AG08395 (cell line): ENCODE measurements at places on chromosomes 1 and 21.

- DNase-seq: no peak
Measured at GRCh38 chr1:102120910-102121309, 124.2 kb upstream of the OLFM3 start.

- no peak for DNase-seq
Measured at GRCh38 chr1:109976762-109977161, 7.8 kb upstream of the AHCYL1 start.

DNA sequence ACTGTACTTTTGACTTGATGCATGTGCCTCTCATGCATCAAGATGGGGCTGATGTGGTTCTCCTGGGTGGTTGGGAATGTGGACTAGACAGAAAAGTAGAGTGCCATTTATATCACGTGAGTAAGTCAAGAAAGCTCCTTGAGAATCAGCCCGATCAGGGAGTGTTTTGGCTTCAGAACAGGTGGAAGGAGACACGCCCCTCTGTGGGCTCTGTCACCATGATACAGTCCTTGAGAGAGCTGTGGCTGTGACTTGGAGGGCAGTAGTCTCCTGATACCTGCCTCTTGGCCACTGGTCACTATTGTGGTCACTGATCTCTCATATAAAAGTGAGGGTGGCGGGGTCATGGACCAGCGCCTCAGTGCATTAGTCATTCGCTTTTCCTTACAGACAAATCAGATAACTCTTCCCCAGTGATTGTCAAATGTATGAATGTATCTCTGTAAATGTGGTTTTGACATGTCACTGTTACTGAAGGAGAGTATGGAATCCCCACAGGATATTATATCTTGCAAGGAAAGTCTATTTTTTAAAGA lies 8.9 kb upstream of the C4BPB start:
- DNase-seq: no peak

DNA sequence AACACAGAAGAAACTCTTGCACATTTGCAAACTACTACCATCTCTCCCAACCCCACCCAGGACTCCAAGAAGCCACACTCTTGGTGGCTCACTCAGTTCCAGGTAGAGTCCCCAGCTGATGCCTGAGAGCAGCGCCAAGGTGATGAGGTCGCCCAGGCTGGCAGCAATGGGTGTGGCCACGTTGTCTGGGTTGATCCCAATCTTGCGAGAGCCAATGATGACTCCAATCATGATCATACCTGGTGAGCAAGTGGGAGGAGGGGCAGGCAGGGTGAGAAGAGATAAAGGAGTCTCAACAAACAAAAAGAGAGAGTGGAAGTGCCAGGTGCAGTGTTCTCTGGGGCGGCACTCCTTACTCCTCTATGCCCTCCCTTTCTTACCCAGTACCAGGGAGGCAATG lies 14.4 kb downstream of the SLC41A1 start:
- no peak for DNase-seq

GRCh38 chr1:205630241-205630640 lies 1.6 kb downstream of the ELK4 start:
- peak; percentile 43 for DNase-seq

- DNase-seq: no peak
Measured at GRCh38 chr1:176461576-176461975, 1.4 kb upstream of the PAPPA2 start.

DNA sequence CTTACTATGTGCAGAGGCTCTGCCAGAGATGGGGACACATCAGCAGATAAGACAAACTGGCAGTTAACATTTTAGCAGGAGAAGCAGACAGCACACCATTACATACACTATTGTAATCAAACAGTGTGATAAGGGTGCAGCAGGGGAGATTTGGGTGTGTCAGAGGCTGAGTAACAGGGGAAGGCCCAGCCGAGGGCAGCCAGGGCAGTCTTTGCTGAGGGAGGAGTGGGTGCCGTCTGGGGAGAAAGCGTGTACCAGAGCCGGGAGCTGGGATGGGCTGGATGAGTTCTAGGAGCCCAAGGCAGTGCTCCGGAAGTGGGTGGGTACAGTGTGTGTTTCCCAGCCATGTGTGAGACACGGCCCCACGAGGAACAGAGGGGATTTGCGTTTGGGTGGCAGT lies 31.2 kb downstream of the KCNA10 start:
- DNase-seq: no peak

DNA sequence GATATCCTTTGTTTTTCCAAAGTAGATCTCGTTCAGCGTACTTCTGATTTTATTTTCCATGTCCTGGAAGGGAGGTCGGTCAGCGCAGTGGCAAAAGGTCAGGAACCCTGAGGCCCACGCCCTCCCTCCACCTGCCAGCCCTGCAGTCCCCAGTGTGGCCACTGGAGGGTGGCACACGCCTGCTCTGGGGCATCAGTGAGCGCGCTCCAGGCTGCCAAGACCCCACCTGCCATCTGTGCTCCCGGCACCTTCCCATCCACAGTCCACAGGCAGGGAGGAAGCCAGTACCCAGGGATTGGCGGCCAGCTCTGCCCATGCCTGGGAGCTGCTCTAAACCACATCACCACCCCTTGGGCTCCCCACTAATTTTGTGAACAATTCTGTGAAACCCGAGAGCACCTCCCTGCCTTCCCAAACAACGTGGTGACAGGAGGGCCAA lies 32.3 kb downstream of the SLC66A1 start:
- DNase-seq: peak; percentile 67

- no peak for DNase-seq
Measured at GRCh38 chr1:153546371-153546770, 765 bp upstream of the S100A4 start.

DNA sequence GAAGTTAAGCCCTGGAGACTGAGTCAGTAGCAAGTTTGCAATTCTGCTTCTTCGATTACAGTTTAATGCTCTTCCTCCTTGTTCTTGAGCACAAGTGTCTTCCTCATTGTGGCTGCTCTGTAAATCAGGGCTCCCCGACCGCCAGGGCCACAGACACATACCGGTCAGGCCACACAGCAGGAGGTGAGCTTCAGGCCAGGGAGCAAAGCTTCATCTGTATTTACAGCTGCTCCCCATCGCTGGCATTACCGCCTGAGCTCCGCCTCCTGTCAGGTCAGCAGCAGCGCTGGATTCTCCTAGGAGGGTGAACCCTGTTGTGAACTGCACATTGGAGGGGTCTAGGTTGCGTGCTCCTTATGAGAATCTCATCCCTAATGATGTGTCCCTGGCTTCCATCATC lies 1.7 kb upstream of the TRAPPC10 start:
- no peak for DNase-seq

- DNase-seq: peak; percentile 85
Measured at GRCh38 chr1:172746091-172746949, 87.4 kb downstream of the FASLG start.

GRCh38 chr1:17791480-17791879 lies 36.3 kb downstream of the ACTL8 start:
- DNase-seq: no peak
